ENCODE measurements at places on chromosomes 5 and 9.

DNA sequence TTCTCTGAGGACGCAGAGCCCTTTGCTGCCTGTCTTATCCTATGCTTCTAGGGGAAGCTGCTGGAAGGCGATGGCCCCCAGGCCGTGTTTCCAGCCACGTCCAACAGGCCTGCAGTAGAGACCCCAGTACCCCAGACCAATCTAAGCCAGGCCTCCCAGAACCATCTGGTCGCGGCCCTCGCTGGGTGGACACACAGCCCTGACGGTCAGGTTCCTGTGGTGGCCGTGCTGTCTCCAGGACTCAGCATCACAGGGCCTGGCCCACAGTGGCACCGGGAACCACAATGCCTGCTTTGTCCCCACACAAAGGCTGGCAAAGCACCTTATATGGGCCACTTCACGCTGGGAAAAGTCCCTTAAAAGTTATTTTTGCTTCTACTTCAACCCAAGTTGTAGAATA lies 44.5 kb downstream of the SEMA4D start:
- DNase-seq = no peak

- no peak for DNase-seq
Observed at GRCh38 chr5:131846536-131846935, 49.7 kb upstream of the FNIP1 start.

- no peak for DNase-seq
Observed at GRCh38 chr5:1153428-1153827, 41.6 kb upstream of the SLC12A7 start.

- DNase-seq = no peak
Observed at GRCh38 chr5:181151146-181151545, 3.8 kb downstream of the OR2V2 start.

DNA sequence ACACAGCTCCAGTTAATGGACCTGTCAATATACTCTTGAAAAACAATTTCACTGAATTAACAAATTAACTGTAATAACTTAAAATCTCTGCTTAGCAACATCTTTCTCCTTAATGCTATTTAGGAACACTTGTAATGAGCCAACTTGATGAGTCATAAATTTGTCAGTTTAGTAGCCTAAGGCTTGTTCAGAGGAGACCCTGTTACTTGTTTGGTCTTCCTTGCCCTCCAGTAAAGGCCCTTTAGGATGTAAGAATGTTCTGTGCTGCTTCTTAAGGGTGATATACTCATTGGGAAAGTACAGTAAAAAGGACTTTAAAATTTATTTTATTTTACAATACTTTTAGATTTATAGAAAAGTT lies 11.4 kb upstream of the MATR3 start:
- DNase-seq = no peak

- DNase-seq = no peak
Observed at GRCh38 chr9:103116246-103116645, 121.1 kb downstream of the CYLC2 start.

GRCh38 chr5:168676501-168676900 lies 97.3 kb upstream of the PANK3 start:
- DNase-seq = no peak

- DNase-seq = no peak
Observed at GRCh38 chr9:9730174-9730573, 882.6 kb downstream of the PTPRD start.

DNA sequence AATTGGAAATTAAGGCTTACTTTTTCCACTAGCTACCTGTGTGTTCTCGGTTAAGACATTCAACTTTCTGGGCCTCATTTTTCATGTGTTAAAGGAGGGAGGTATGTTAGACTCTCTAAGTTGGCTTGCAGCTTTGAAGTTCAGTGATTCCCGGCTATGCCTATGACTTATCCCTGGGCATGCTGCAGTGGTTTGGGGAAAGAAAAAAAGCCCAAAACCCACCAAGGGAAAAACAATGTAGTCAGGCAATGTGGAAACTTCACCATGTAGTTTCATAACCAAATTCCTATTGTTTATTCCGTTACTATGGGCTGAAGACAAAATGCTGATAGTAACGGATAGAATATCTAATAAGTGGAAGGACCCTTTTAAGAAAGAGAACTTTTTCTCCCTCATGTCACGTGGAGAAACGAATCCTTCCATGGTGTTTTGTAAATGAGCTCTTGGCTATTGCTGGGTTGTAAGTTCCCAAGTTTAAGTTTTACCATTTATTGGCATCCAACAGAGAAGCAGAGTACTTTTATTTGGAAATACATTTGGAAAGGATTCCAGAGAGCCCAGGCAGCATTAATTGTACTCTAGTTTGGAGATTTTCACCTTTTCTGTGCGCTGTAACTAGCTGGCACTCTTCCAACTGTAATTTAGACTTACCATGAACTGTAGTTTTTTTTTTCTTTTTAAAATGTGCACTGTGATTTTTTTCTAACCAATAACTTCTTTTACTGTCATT lies 84.9 kb upstream of the MPDZ start:
- DNase-seq = no peak

- DNase-seq = no peak
Observed at GRCh38 chr5:36366883-36367282, 65.2 kb upstream of the RANBP3L start.

DNA sequence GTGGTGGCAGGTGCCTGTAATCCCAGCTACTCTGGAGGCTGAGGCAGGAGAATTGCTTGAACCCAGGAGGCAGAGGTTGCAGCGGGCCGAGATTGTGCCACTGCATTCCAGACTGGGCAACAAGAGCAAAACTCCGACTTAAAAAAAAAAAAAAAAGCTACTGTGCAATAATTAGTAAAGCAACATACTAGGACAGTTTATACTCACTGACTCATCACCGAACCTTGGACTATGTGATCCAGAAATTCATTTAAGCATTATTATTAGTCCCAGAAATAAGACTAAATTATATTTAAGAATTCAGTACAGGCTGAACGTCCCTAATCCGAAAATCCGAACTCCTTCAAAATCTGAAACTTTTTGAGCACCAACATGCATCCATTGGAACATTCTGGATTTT lies 37.8 kb downstream of the GOLPH3 start:
- no peak for DNase-seq

DNA sequence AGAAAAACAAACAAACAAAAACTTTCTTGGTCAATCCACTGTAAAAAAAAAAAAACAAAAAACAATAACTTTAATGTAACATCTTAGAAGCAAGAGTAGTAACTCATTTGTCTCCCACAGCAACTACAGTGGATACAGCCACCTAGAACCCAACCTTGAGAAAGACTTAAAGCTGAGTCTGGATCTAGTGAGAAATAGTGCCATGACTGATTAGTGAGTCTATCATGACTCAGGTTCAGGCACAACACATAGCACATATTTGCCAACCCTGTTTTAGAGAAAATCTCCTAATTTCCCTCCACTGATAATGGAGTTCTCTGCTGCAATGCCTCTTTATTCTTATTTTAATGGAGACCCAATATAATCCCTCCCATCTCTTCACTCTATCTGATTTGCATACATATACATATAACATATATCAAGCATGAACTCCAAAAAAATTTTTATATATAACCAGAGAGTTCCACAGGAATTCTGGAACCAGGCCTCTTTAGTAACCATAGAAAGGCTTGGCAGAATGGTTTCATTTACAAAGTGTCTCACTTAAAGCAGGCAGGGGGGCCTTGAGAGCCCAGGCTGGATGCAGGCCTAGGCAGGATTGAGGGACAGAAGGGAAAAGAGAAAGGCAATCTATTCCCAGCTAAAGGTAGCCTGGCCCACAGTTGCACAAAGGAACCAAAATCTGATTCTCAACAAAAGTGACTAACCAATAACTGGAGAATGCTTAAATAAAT lies 11.9 kb upstream of the NR4A3 start:
- DNase-seq = no peak

- no peak for DNase-seq
Observed at GRCh38 chr5:32443145-32443540, 1.4 kb downstream of the ZFR start.

GRCh38 chr9:36426945-36427344 lies 26.9 kb upstream of the RNF38 start:
- DNase-seq = no peak

DNA sequence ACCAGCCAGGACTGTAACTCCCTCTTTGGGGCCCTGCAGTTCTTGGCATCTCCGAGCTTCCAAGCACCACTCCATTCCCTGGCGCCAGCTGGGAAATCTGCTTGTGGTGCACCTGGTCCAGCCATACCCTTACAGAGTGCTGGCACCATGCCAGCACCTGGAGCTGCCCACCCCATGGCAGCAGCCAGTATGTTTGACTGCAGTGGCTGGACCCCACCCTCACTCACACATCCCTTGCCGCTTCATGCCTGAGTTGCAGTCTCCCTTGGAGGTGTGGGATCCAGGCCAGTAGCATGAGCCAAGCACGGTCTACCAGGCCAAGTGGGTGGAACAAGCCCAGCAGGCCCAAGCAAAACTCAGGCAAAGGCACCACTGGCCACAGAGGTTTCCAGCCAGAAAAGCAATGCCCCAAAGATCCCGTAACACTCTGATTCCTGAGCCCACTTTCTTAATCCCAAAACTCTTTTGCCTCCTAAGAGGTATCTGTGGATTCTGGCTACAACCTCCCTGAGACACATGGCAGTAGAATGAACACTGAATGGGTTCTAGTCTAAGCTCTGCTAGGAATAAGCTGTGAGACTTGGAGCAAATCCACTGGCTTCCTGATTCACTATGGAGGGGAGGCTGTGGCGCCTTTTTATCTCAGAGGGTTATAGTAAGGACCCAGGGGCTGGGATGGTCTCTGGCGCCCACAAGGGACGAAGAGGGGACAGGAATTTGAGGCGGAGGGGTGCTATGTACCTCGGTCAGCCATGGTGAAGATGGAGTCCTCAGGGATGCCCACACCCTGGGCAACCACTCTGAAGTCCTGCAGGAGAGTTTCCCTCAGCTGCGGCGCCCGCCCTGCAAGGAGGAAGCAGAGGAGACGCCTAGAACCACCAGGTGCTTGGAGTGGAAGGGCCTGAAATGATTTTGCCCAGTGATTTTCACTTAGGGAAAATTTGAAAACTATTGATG lies 5.6 kb downstream of the AMBP start:
- no peak for DNase-seq

GRCh38 chr9:74771262-74771585 lies 116.5 kb downstream of the TRPM6 start:
- DNase-seq = no peak

DNA sequence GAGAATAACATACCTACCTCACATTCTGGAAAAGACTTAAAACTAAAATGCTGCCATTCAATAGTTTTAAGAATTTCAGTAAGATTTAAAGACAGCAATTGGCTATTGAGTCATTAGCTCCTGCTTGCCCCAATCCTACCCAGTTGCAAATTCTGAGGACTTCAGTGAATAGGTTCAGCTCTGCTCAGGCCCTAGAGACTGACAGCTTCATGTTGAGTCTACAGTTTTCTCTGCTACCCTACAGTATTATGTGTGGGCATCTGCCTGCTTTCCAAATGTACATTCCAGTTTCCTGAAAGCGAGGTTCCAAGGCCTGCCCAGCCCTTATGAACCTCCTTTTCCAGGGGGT lies 61.5 kb downstream of the ARSB start:
- no peak for DNase-seq

GRCh38 chr5:176530393-176530982 lies 6.7 kb downstream of the RNF44 start:
- DNase-seq = no peak

DNA sequence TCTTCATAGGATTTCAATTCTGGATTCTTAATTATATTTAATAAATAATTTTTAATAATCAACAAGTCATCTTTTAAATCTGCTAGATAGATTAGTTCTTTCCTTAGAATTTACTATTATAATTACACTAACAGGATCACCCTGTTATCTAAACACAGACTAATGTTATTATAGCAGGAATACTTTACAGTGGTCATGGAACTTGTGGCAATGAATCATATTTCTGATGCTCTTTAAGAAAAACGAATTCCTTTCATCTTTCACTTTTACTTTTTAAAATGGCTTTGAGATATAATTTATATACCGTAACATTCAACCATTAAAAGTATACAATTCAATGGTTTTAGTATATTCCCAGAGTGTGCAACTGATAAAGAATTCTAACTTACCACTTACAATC lies 29.7 kb upstream of the CDK5RAP2 start:
- no peak for DNase-seq

DNA sequence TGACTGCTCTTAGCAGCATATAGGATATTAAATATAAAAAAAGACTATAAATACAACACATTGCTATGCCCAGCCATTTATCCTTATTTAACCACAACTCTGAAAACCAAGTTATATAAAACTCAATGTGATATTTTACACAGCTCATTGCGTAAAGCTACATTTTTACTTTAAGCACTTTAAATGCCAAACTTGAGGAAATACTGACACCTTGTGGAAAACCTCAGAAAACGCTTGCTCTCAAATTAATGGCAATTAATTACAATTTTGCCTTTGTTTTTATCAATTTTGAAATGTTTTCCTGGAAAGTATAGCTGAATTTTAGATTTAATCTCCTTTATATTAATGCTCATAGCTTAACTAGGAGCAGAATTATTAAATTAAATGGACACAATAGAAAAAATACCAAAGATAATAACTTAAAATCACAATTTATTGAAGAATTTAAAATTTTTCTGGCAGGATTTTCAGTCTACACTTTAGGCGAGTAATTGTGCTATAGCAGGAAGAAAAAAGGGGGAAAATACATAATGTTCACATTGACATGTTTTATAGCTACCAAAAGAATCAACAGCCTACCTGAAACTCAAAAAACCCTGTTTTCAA lies 25.2 kb upstream of the PLAC8L1 start:
- DNase-seq = no peak

DNA sequence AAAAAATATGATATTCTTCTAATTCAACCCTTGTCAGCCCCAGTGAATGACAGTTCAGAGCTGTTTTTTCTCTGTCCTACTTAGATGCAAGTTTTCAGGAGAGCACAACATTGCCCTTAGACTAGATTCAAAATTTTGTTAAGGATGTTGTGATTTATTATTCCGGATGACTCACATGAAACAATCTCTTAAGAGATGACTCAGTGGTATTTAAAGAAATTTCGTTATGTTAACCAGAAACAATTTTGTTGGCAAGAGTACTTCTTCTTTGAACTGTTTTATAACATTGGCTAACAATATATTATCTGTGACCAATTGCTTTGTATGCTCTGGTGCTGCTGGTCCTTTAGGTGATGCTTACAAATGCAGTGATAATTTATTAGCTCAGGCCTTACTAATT lies 132.0 kb downstream of the IZUMO3 start:
- no peak for DNase-seq

GRCh38 chr9:89464300-89464901 lies 33.5 kb downstream of the SEMA4D start:
- no peak for DNase-seq

DNA sequence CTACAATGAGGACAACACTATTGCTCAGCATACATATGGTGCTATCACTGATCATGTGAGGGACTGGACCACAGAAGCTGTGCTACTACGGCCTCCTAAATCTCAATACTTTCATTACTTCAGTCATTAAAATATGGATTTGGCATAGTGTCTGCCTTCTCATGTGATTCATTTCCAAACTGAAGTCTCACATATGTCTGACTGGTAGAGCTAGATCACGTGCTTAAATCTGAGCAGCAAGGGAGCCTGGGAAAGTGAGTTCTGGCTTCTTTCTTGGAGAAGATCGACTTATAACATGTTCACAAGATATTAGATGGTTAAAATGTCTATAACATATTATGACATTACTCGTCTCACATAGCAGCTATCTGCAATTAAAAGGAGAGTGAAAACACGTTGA lies 8.3 kb downstream of the KIF4B start:
- DNase-seq = no peak
